Large intestine (tissue), 12 donors: ENCODE measurements at places on chromosomes 7 and 10. TPM values are rescaled to one million over a fixed set of nuclear protein-coding genes. Genes with fewer than 3 reads are reported as not detected.

GRCh38 chr7:17234030-17234397, 64.4 kb upstream of the AHR start:
- no peak overlapping the region for H3K27ac ChIP-seq
- H3K27me3 ChIP-seq = no peaks in the 10 kb centered on the region
- no peak for DNase-seq
- no peaks in the 10 kb centered on the region for H3K4me1 ChIP-seq

DNA sequence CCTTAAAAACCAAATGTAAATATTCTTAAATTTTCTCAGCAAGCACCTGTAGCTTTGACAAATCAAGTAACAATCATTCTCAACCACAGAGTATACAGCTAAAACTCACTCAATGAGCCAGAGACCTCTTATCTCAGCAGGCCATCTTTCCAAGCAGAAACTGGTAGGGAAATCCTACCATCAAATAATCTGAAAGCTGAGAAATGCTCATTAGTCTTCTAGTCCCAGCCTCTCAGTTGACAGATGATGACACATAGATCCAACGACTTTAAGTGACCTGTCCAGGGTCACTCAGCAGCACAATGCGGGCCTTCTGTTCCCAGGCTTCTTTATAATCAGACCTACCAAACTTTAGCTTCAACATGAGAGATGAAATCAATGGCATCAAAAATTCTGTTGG, 184.6 kb downstream of the SGMS1 start:
- no peak for DNase-seq
- H3K27ac ChIP-seq = no peak overlapping the region
- H3K27me3 ChIP-seq = no peaks in the 10 kb centered on the region
- H3K36me3 ChIP-seq = no peaks in the 10 kb centered on the region
- no peak overlapping the region for H3K4me3 ChIP-seq
- H3K4me1 ChIP-seq = no peaks in the 10 kb centered on the region

- no peak for DNase-seq
- no peaks in the 10 kb centered on the region for H3K4me1 ChIP-seq
- H3K4me3 ChIP-seq = no peak overlapping the region
- no peaks in the 10 kb centered on the region for H3K27me3 ChIP-seq
- H3K36me3 ChIP-seq = peaks cover 5% of the 10 kb centered on the region
Observed at GRCh38 chr7:43592326-43592725, 9.4 kb downstream of the STK17A start.

DNA sequence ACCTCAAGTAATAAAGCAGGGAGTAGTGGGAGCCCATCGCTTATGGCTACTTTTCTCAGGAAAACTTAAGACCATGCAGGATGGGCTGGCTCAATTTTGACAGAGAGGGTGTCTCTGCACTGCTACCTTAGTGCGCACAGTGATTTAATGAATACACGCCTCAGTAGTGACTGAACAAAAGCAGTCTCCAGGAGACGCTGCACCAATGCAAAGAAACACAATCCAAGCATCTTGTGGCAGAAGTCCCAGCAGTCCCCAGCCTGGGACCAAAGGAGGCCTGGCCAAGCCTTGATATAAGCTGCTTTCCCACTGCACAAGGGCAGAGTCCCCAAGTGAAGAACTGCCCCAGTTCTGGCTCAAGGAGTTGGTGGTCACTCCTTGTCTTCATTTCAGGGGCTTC, 368.9 kb downstream of the KCNMA1 start:
- H3K27ac ChIP-seq = no peak overlapping the region
- no peaks in the 10 kb centered on the region for H3K4me1 ChIP-seq
- no peak overlapping the region for H3K4me3 ChIP-seq
- DNase-seq = no peak
- H3K36me3 ChIP-seq = no peaks in the 10 kb centered on the region

GRCh38 chr7:81267508-81267907, 348.7 kb upstream of the SEMA3C start:
- no peak overlapping the region for H3K27ac ChIP-seq
- no peaks in the 10 kb centered on the region for H3K4me1 ChIP-seq
- H3K36me3 ChIP-seq = no peaks in the 10 kb centered on the region
- H3K4me3 ChIP-seq = no peak overlapping the region
- no peak for DNase-seq

GRCh38 chr10:91587710-91588638, 44.9 kb downstream of the PPP1R3C start:
- no peak overlapping the region for H3K4me3 ChIP-seq
- no peak for DNase-seq
- H3K27ac ChIP-seq = peak overlapping the region; percentile 1
- no peaks in the 10 kb centered on the region for H3K36me3 ChIP-seq
- H3K27me3 ChIP-seq = no peaks in the 10 kb centered on the region
- H3K4me1 ChIP-seq = peaks cover 44% of the 10 kb centered on the region

DNA sequence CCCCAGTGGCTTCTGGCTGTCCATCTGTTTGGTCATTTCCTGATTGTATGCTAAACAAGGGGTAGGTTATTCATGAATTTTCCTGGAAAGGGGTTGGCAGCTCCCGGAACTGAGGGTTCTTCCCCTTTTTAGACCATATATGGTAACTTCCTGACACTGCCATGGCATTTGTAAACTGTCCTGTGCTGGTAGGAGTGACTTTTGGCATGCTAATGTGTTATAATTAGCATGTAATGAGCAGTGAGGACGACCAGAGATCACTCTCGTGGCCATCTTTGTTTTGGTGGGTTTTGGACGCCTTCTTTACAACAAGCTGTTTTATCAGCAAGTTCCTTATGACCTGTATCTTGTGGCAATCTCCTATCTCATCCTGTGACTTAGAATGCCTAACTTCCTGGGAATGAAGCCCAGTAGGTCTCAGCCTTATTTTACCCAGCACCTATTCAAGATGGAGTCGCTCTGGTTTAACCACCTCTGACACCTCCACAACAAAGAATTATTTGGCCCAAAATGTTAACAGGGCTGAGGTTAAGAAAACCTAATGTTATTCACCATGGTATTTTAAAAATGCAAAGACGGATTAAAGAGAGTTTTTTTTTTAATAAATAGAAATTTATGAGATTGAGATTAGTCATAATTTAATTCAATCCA, 2.4 kb upstream of the PTN start:
- no peaks in the 10 kb centered on the region for H3K36me3 ChIP-seq
- H3K27me3 ChIP-seq = peaks cover 4% of the 10 kb centered on the region
- no peaks in the 10 kb centered on the region for H3K4me1 ChIP-seq
- H3K27ac ChIP-seq = no peak overlapping the region
- no peak for DNase-seq

- H3K4me3 ChIP-seq = no peak overlapping the region
- H3K27ac ChIP-seq = no peak overlapping the region
- no peak for DNase-seq
- no peaks in the 10 kb centered on the region for H3K4me1 ChIP-seq
- H3K36me3 ChIP-seq = no peaks in the 10 kb centered on the region
Observed at GRCh38 chr7:157587051-157587804, 250.4 kb downstream of the DNAJB6 start.

GRCh38 chr7:80057488-80057887, 77.1 kb upstream of the GNAI1 start:
- H3K4me3 ChIP-seq = no peak overlapping the region
- H3K4me1 ChIP-seq = no peaks in the 10 kb centered on the region
- no peak for DNase-seq
- H3K27ac ChIP-seq = no peak overlapping the region
- H3K36me3 ChIP-seq = no peaks in the 10 kb centered on the region
- H3K27me3 ChIP-seq = no peaks in the 10 kb centered on the region

DNA sequence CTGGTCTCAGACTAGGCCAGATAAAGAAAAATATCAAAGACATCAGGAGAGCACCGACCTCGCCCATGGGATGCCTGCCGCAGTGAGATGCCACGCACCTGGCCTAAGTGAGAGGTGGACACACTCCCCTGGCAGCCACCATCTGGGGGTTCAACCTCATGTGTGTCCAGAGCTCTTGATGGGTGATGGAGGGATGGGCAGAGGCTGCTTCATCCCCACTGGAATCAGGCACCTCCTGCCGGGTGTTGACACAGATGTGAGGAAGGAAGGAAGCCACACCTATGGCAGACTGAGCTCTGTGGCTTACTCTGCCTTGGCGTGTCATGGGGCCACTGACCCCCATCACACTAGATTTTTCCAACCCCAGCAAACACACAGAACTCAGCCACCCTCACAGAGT, 11.4 kb downstream of the ZNF488 start:
- H3K27me3 ChIP-seq = no peaks in the 10 kb centered on the region
- DNase-seq = no peak

DNA sequence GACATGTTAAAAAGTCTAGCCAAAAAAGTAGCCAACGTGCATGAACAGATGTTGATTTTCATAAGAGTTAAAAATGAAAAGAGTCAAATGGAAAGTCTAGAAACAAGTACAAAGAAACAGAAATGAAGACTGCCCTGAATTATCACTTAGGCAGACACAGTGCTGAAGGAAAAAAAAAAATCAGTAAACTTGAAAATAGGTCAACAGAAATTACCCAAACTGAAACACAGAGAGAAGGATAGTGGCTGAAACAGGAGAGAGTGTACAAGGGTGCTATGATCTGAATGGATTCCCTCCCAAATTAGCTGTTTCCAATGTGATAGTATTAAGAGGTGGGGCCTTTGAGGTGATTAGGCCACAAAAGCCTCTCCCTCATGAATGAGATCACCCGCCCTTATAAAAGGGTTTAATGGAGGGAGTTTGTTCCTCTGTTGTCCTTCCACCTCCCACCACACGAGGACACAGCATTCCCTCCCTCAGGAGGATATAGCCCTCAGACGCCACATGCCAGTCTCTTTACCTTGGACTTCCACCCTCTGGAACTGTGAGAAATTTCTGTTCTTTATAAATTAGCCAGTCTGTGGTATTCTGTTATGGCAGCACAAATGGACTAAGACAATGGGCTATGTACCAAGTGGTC, 249.7 kb downstream of the AHR start:
- H3K27ac ChIP-seq = no peak overlapping the region
- no peaks in the 10 kb centered on the region for H3K4me1 ChIP-seq
- no peaks in the 10 kb centered on the region for H3K27me3 ChIP-seq

- H3K27ac ChIP-seq = peak overlapping the region; percentile 1
- no peaks in the 10 kb centered on the region for H3K36me3 ChIP-seq
- no peaks in the 10 kb centered on the region for H3K27me3 ChIP-seq
Observed at GRCh38 chr10:61835069-61835945, 66.2 kb upstream of the ARID5B start.

DNA sequence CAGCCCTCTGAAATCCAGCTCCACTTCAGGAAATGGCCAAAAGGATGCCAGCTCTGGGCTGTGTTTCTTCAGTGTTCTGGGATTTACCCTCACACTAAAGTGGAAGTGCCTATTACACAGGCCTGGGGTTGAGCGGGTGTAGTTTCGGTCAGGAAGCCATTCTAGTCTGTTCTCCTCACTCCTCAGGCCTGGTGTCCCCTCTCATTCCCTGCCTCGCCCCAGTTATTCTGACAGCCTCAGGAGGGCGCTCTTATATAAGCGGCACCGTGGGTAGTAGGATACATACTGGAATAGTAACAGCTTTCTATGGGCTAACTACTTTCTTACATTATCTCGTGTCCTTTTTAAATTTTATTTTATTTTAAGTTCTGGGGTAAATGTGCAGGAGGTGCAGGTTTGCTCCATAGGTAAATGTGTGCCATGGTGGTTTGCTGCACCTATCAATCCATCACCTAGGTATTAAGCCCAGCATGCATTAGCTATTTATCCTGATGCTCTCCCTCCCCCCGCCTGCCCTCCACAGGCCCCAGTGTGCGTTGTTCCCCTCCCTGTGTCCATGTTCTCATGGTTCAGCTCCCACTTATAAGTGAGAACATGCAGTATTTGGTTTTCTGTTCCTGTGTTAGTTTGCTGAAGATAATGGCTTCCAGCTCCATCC, 12.2 kb upstream of the LGI1 start:
- DNase-seq = no peak
- no peak overlapping the region for H3K4me3 ChIP-seq
- H3K36me3 ChIP-seq = no peaks in the 10 kb centered on the region
- no peaks in the 10 kb centered on the region for H3K27me3 ChIP-seq

- H3K36me3 ChIP-seq = no peaks in the 10 kb centered on the region
- no peak overlapping the region for H3K4me3 ChIP-seq
- DNase-seq = no peak
- H3K27ac ChIP-seq = no peak overlapping the region
- H3K27me3 ChIP-seq = peaks cover 76% of the 10 kb centered on the region
- peaks cover 5% of the 10 kb centered on the region for H3K4me1 ChIP-seq
Observed at GRCh38 chr7:6533893-6534495, 17.3 kb downstream of the GRID2IP start.

Gene HEPACAM2
- polyA plus RNA-seq = 63.2 TPM

Gene PIP
- not detected for polyA plus RNA-seq

Gene GPAM
- polyA plus RNA-seq = 18.1 TPM

Gene PNLIPRP1
- 0.63 TPM for polyA plus RNA-seq

Gene TRIM24
- polyA plus RNA-seq = 35.8 TPM

Gene HIBADH
- polyA plus RNA-seq = 54.2 TPM

Gene STEAP4
- polyA plus RNA-seq = 0.30 TPM

Gene DYDC2
- 0.42 TPM for polyA plus RNA-seq

Gene EPHA1
- 42.5 TPM for polyA plus RNA-seq

Gene RPP38
- 30.2 TPM for polyA plus RNA-seq

Gene AKR1D1
- 4.4 TPM for polyA plus RNA-seq

Gene NRCAM
- 11.8 TPM for polyA plus RNA-seq

Gene SPDYE8
- 0.27 TPM for polyA plus RNA-seq

Gene ZPBP
- 0.06 TPM for polyA plus RNA-seq
